ENCODE measurements at places on chromosomes 7 and 10.

DNA sequence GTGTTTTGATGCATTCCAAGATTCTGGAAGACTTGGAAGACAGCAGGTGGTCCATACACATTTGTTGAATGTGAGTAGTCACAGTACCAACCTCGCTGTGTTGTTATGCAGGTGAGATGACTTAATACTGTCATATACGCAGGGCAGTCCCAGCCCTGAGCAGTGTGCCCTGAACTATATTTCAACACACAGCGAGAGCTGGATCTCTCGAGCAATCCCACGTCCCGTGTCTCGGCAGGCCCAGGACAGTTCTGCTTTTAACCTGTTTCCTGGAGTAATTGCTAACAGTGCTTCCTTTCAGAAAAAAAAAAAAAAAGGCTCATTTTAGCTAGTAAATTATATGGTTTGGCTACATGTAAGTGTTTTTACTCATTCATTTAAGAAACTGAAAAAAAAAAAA, 179.7 kb downstream of the PRKCQ start:
- no peak for DNase-seq

DNA sequence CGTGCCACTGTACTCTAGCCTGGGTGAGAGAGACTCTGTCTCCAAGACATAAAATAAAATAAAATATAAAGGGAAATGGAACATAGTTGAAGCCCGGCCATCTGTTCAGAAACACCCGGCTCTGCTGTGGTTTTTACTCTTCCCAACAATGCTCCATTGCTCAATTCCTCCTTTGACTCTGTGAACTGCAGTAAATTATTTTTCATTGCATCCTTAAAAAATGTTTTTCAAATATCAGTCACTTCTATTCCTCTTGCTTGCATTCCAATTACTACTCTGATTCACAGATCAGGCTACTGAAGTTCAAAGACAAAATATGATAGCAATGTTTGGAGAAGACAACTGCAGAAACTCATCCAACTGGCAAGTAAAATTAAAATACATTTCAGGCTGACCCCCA, 983.0 kb downstream of the SORCS1 start:
- no peak for DNase-seq

DNA sequence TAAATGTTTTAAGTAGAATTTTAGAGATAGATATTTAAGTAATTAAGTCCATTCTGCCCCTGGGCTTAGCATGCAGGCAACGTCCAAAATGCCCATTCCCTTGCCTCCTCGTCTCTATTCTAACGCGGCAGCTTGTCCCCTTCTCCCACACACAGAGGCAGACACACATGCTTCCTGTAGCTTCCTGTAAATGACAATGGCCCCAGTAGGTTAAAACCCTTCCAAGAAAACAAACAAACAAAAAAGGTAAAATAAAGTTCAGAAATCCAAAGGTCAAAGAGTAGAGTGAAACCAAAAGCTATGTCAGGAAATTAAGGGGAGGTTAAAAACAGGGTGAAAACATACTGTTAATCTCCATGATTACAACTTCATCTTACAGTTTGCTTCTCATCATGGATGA, 857.6 kb downstream of the GATA3 start:
- no peak for DNase-seq

- DNase-seq = no peak
These were observed 1.1 kb upstream of the VIM start for GRCh38 chr10:17226891-17227303.

DNA sequence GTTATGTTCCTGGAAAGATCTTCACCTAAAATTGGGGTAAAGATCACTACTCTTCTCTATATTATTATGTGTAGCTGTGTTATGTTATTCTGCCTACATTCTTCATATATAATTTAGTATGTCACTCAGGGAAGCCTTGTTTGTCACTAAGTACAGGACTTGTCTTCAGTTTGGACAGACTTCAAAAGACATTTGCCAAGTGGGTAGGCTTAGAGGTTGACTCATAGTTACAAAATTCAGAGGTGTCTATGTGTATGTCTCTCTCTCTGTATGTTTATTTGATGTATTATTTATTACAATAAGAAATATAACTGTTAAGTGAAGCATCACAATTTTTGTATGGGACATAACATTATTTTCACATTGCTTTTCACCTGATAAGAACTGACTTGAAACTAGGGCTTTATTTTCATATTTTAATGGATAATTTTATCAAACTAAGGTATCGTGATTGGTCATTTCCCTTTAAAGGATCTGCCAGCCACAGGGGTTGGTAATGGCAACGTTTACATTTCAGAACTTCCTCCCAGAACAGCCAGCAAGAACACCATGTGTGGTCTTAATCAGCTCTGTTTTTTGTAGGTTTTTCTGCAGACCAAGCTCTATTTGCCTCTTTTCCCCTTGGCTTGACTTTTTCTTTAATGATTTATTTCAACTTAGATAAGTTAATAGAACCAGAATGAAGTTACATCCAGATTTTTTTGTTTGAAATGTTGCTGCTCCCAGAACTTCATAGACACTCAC, 262.1 kb upstream of the CACNA2D1 start:
- no peak for DNase-seq

DNA sequence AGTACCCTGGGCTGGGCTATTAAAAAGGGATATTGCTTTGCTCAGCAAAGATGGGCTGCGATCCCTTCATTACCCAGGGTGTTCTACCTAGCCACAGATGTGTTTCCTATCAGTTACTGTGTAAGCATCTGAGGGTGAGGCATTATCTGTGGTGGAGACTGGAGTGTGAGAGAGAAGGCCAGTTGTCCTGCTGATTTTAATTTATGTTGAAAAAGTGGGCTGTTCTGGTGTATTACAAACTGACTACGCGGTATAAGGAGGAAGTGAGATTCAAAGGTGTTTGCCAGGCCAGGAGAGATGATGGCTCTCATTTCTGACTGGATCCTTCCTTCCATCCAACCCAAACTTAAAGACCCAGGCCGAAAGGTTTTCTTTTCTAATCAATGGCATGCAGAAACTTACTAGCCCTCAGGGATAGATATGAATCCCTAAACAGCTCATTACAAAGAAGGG, 7.6 kb downstream of the TCF7L2 start:
- DNase-seq = no peak

DNA sequence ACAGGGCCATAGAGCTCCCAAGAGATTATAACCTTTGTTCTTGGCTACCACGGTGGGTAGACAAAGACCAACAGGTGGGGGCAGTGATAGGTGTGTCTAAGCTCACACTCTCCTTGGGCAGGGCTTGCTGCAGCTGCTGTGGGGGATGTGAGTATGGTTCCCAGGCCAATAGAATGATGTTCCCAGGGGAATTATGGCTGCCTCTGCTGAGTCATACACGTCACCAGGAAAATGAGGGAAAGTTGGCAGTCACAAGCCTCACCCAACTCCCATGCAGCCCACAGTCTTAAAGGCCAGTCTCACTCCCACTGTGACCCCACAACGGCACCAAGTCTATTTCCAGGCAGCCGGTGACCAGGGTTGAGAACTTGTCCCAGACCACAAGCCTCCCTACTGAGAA, 453.4 kb upstream of the PODXL start:
- no peak for DNase-seq

- DNase-seq = no peak
These were observed 716.6 kb upstream of the GALNT17 start for GRCh38 chr7:70415179-70415972.

DNA sequence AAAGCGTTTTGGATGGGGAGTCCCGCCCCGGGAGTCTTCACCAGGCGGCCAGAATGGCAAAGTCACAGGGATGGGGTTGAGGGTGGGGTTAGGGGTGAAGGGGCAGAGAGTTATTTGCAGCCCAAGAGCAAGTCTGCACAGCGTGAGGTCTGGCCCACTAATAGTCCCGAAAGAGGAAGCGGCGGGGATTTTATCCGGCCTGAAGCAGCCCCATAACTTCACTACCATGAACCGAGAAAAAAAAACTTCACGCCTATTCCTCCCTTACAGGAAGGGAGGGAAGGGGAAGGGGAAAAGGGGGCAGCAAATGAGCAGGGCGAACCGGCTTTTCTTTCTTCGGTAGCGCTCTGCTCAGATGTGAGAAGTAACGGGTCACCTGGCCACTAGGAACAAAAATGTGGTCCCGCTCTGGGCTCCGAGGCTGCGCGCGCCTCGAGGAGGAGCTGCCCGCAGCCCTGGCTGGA, 712 bp downstream of the ITPRIP start:
- no peak for DNase-seq

- peak; percentile 46 for DNase-seq
These were observed 320.6 kb downstream of the FRMD4A start for GRCh38 chr10:14010101-14010558.

GRCh38 chr7:26782501-26782900, 81.9 kb downstream of the SKAP2 start:
- no peak for DNase-seq

- no peak for DNase-seq
These were observed 133.2 kb downstream of the VPS50 start for GRCh38 chr7:93365341-93365740.

DNA sequence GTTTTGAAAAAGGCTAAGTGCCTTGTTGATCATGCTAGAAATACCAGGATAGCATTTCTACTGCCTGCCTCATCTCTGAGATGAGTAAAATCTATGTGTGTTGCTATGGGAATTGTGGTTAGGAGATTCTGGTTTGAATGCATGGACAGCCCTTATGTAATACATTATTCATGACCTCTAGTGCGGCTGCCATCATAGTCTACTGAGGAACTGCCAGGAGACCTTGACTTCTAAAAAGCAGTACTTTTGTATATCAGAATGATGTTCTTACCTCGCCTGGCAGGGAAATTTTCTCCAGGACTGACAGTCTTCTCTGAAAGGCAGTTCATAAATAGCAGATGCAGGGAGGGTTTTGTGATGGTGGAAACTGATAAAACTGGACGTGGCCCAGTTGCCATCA, 248.5 kb downstream of the NSUN6 start:
- DNase-seq = no peak

- no peak for DNase-seq
These were observed 291.2 kb downstream of the POM121L12 start for GRCh38 chr7:53326634-53327033.

GRCh38 chr10:52570490-52570889, 202.1 kb downstream of the MBL2 start:
- no peak for DNase-seq

DNA sequence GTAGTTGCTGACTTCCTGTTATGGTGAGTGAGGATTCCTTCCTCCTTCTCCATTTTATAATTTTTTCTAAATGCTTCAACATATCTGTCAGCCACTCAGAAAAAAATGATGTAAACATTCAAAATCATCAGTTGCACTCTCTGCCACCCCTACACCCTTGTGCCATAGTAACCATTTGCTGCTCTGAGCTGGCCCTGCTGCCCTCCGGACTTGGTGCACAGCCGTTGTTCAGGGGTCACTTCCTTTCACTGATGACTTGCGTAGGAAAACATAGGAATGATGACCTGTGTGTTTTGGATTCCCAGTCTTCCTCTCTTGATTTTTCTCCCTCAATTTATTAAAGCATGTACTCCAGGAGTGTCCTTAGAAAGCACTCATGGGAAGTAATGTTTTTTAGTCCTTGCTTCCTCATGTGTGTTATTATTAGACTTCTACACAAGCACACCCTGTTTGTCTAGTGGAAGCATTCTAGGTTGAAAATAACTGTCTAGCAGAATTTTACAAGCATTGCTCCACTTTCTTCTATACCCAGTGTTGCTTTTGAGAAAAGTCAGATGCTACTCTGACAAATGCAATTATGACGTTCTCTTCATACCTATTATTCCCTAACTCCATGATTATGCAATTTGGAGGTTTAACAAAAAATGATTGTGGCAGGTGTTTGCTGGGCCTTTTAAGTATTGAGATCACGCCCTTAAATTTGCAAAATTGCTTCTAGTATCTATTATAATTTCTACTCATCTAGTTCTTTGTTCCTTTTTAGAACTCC, 62.6 kb upstream of the MTPN start:
- DNase-seq = no peak

- no peak for DNase-seq
These were observed 1049.9 kb downstream of the REEP3 start for GRCh38 chr10:64571056-64571455.

DNA sequence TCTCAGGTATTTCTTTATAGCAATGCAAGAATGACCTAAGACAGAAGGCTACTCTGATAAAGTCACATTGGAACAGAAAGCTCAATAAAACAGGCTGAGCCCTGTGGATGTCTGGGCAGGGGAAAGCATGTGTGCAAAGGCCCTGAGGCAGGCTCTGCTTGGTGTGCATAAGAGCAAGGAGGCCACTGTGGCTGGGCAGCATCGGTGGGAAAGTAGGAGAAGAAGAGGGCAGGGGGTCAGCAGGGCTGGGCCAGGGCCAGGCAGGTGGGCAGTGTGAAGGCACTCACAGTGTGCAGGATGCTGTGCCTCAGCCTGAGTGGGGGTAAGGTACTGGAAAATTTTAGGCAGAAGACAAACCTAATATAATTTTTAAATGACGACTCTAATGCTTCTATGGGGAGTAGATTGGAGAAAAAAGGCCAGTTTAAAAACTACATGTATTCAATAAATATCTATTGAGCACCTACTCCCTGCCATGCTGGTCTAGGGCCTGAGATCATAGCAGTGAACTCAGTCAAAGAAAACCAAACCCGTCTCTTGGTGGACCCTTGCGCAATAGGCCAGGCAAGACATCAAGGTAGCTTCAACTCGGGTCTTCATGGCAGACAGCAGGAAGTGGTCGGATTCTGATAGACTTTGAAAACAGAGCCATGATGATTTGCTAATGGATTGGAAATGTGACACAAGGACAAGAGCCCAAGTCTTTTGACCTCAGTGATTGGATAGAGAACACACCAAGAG, 572.3 kb downstream of the TCERG1L start:
- no peak for DNase-seq

Data from nephron progenitor cell (in vitro differentiated cells).